ENCODE measurements at places on chromosomes 7 and 10.

DNA sequence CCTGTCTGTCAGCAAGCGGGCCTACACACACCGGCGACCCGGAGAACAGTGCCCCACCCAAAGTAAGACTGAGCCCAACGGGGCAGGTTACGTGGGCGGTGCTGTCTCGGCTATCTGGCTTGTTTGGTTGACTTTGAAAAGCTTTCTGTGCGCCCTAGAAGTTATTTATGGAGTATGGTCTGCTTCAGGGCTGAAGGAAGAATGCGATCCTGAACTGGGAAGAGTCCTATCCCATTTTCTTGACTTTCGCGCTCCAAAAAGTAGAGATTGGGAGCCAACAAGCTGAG lies 1.5 kb downstream of the INA start:
- no peak for DNase-seq

DNA sequence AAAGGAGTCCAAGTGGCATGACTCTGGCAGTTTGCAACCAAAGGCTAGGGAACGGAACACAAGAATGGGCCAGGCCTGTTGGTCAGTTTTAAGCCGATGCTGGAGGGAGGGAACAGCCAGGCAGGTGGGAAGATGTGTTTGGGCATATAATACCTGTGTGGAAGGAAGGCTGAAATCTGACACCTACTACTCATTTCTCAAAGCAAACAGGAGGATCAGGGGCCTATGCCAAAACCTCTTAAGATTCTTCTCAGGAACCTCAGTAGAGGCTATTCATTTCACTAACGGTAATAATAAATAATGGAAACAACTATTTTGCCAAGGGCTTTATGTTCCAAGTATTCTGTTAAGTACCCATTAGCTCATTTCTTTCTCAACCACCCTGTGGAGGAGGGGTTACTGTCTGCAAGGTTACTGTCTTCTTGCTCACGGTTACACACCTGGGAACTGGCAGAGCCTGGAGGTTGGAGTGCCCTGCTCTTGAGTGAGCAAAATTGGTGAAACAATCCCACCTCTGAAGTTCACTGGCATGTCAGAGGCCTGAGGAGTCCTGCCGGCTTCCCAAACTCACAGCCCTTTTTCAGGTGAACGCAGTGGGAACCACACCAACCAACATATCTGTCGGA lies 35.5 kb downstream of the GOT1 start:
- DNase-seq: no peak

DNA sequence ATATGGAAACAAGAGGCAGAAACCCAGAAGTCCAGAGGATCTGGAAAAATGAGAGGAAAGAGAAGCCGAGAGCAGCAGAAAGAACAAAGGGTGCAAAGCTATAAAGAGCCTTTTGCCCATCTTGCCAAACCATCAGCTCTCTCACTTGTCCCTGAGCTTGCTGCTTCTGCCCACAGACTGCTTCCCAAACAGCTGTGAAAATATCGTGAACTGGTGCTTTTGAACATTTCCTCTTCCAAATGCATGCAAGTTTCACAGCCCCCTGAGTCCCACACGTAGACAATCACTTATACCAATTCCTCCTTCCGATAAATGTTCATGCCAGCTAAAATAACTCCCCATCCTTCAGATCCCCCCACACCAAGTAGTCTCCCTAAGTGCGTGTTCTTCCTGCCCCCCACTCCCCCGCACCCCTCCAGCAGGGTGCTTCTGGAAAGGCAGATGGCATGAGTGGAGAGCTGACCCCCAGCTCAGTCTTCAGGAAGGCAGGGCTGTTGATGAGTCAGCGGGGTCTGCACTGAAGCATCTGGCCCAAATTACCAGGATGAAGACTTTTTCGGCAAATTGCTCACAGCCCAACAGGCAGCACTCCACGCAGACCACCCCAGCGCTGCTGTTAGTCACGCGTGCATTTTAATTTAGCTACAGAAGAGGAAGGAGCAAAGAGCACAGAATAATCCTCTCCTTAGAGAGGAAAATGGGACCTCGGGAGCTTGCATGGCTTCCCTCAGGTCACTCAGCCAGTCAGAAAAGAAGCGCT lies 76.1 kb upstream of the KCNMA1 start:
- DNase-seq: no peak

- DNase-seq: no peak
These were observed 265.4 kb upstream of the C7orf33 start for GRCh38 chr7:148325208-148325607.

GRCh38 chr7:13132314-13132713 lies 444.9 kb downstream of the ARL4A start:
- DNase-seq: no peak

DNA sequence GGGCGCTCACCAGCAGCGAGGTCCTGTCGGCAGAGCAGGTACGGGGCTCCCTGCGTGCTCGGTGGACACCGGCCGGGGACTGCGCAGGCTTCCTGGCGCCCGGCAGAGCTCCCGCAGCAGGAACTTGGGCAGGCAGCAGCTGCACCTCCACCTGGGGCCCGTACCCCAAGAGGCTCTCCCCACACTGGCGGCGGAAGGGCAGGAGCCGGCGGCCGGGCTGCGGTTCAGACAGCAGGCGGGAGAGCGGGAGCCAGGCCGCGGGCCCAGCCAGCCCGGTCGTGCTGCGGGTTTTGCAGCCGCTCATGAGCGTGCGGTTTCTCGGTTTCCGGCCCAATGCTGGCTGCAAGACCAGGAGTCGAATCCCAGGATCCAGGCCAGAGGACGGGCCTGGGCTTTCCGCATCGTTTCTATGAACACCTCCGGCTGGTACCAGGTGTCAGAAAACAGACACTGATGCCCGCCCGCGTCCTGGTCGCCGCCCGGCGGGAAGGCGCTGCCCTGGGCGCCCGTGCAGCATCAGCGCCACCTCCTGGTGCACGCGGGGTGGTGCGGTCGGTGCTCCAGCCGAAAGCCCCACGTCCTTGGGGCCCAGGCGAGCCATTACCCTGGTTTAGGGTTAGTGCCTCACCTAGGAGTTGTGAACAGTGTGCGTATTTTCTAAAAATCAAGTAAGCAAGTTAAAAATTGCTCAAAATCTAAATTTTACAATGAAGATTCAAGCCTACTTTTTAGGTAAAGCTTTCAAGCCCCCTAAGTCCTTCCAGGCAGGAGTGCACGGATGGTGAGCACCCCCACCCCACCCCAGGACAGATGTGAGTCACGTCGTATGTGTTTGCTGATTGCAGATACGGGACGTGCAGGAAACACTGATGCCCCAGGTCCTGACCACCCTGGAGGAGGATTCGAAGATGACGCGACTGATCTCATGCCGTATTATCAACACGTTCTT lies 47.4 kb upstream of the PRKAR1B start:
- peak; percentile 21 for DNase-seq

GRCh38 chr7:55649238-55649637 lies 76.9 kb upstream of the VOPP1 start:
- no peak for DNase-seq

- DNase-seq: peak; percentile 22
These were observed at the start of gene KCNIP2 for GRCh38 chr10:101843032-101844021. Gene KCNIP2, minus strand, starts transcription at chr10:101843800. Its CDS starts 232 bp downstream, at chr10:101843568.

DNA sequence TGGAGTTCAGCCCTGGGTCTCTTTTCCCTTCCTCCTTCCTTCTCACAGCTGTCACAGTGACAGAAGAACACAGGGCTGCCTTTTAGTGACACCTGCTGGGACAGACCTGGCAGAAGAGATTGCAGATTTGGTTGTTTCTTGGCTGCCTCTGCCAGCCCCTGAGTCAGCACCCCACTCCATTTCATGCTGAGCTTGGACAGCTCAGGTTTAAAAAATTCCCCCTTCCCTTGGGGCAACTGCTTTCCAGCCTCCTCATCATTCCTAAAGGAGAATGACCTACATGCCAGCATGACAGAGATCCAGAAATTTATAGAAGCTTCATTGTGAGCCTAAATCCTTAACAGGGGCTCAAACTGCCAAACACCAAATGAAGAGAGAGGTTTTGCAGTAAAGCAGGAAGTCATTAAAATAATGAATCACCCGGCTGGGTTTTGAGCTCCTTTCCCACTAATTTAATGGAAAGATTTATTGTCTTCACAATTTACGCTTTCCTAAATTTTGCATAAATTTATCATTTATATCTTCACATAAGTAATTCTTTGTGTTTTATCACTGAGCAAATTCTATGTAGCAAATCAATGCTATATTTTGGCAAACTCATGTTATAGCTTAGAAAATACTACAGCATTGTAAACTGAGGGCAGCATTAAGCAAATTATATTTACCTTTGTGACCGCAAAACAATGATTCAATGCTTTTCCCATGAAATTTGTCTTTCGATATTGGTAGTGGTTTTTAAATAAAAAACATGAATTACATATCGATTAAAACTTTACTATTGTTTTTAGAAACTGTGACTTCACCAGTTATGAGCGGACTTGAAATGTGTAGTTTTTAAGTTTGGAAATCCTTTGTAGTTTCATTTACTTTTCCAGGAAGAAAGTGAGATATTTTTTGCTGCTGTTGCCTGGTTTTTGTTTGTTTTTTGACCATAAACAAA lies 399.5 kb upstream of the ANKRD30A start:
- no peak for DNase-seq
